ENCODE measurements at places on chromosomes 16 and 17.

DNA sequence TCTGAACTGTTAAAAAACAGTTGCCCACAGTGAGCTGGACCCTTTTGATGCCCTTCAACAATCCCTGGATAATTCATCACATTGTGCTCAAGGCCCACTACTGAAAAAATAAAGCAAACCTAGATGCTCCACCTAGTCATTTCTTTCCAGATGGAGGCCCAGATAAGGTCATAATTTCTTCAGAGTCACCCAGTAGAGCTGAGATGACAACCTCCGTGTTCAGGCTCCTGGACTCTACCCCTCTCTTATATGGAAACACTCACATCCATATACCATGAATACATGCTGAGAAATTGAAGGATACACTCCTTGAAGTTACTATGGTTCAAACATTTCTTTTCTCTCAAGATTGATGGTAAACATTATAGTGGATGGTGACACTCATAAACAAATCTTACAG, 2.7 kb upstream of the ABCA3 start:
- DNase-seq = no peak

DNA sequence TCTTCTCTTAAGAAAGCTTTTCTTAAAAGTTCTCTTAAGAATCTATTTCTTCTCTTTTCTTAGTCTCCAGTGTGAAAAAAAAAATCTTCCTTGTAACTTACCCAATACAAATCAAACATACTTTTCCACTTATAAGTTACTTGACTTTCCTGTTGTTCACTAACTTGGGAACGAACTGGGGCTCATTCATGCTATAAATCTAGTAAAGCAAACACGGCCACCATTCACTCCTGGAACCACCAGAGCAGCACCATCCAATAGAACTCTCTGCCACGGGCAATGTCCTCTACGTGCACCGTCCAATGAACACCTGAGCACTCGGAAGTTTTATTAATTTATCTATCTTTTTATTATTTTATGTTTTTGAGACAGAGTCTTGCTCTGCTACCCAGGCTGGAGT, 20.8 kb downstream of the SRP68 start:
- DNase-seq = no peak

GRCh38 chr16:79090966-79091365, 509.6 kb downstream of the MAF start:
- DNase-seq = no peak

GRCh38 chr17:7840441-7840840, 6.4 kb downstream of the KDM6B start:
- no peak for DNase-seq

DNA sequence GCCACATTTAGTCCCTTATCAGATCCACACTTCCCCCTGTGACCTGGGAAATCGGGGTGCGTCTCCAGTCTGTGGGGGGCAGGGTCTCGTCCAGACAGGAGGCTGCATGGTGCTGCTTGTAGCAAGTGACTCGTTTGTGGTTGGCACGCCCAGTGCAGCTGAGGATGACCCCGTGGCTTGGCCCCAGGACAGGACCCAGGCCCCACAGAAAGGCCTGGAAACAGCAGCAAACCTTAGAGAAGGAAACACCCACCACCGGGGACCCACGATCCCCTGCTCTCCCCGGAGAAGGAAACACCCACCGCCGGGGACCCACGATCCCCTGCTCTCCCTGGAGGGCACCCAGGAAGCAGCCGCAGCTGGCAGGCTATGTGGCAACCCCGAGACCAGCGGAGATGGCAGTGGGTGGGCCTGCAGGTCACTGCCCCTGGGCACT, 8.2 kb upstream of the C16orf95 start:
- no peak for DNase-seq
